ENCODE measurements at places on chromosomes 6 and 20.

GRCh38 chr6:141996823-141997222, 135.9 kb upstream of the GJE1 start:
- no peak for DNase-seq

- no peak for DNase-seq
Observed at GRCh38 chr6:160274871-160275510, 16.4 kb upstream of the SLC22A2 start.

GRCh38 chr20:55646851-55647250, 358.5 kb downstream of the CBLN4 start:
- DNase-seq = no peak

GRCh38 chr6:89050155-89050554, 30.4 kb upstream of the PNRC1 start:
- DNase-seq = no peak

DNA sequence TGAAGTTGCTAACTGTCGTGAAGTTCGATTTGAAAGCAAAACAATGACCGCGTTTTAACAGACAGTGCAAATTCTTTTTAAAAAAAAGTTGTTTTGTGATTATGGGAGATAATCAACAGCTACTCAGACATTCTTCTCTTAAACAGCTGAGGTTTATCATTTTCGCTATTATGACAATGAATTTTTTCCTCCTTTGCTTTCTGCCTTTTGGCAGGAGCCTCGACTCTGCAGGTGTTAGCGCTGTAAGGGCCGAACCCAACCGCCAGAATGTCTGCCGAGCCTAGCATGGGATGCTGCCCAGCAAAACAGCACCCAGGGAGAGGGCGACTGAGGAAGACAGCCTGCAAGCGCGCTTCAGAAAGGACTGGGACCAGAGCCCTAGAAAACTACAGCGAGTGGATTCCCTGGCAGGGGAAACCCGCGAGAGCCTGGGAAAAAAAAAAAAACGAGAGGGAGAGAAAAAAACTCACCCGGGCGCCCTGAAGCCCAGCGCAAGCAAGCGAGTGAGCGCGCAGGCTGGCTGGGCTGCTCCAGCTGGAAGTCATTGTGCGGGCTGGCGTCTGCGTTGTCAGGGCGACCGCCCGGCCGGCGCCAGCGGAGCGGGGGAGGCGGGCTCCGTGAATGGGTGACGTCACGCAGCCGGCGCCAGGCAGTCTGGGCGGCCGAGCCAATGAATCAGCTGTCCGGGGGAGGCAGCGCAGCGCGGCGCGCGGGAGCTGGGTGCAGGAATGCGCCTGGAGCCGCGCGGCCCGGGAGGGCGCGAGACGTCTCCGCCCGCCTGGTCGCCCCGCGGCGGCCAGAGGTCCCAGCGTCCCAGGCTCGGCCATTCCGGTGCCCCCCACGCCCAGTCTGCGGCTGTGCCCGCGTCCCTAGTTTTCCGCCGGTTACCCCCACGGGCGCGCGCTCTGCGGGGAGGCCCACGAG, 32.7 kb upstream of the ID4 start:
- peak; percentile 93 for DNase-seq

- no peak for DNase-seq
Observed at GRCh38 chr6:154888421-154889295, 106.5 kb upstream of the TIAM2 start.

DNA sequence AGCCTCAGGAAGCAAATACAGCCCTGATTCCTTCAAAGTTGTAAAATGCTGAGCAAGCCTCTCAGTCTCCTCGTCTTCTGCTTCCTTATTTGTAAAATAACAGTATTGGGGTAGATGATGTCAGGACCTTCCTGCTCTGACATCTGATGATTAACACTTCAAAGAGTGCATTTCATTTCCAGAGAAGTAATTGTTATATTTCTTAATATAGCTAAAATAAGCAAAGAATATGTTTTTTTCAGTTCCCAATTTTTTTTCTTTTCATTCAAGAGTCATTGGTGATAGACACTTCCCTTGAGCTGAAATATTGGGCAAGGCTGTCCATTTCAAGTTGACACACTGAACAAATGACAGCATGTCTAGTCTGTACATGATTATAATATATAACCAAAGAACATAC, 53.4 kb downstream of the SLX4IP start:
- no peak for DNase-seq

DNA sequence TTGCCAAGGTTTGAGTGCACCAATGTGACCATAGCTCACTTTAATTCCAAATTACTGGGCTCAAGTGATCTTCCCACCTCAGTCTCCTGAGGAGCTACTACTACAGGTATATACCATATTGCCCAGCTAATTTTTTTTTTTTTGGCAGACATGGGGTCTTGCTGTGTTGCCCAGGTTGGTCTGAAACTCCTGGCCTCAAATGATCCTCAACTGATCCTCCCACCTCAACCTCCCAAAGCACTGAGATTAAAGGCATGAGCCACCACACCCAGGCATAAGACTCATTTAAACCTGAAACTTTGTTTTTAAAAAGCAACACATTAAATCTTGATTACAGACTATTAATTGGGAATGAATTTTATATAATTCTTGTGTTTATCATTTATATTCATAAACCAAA, 67.7 kb downstream of the ARHGAP18 start:
- no peak for DNase-seq

DNA sequence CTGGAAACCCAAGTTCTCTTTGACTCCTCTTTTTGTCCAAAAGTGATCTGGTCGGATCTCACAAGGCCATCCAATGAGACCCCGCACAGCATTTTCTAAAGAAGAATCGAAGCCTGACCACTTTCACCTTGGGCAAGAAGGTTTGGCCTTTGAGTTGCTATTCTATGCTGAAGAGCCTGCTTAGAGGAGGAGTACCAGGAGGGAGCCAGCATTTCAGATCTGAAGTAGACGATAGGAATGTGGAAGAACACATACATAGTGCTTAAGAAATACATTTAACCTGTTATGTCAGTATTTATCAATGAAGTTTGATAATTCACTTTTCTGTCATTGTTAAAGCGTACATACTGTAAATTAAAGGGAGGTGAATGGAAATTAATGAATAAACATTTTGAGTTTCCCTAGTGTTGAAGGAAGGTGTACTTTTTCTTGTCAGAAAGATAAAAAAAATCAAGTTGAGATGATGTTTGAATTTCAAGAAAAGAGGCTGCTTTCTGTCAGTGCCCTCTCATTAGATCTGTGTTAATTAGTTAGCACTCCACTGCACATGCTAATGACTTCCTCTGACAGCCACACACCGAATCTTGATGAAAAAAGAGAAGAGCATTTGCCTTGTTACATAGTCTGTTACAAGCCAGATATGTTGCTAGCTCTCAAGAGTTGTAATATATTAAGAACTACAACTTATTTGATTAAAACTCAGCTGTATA, 10.9 kb upstream of the TDRD6 start:
- no peak for DNase-seq

GRCh38 chr6:10030942-10031537, 383.8 kb downstream of the TFAP2A start:
- no peak for DNase-seq

DNA sequence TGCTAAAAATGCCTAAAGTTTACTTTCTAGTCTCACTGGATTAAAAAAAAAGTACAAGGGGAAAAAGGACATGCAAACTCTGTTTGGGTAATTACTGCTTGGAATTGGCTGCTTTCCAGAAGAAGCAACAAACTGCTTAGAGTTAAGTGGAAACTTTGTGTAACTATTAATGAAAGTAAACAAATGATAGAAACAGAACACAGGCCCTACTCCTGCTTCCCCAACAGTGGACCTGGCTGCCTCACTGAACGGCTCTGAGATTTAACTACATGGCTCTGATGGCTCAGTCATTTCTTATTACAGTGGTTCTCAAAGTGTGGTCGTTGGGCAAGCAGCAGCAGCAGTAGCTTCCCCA, 108.5 kb downstream of the MAN1A1 start:
- no peak for DNase-seq

DNA sequence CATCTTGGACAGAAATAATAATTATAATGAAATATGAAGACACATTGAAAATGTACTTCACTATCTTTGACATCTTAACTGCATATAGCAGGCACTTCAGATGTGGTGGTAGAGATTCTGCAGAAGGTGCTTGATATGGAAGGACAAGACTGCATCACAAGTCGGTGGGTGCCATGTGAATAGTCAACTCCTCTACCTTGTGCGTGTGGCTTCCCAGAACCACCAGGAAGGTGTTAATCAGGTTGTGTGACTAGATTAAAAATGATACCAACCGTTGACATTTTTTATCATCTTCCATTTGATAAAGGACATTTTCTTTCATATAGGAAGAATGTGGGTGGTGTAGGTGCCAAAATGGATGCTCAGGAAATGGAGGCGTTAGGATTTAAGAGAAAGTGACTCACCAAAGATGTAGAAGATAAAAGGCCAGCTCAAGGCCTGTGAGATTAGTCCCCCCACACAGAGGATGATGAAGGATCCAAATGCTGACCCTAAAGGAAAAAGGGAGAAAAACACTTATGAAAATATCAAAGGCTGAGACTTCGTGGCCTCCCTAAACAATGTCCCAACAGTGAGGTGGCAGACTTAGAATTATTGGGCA, 12.3 kb downstream of the SLC17A2 start:
- DNase-seq = no peak

- no peak for DNase-seq
Observed at GRCh38 chr20:32240205-32240604, 32.5 kb downstream of the POFUT1 start.

- DNase-seq = no peak
Observed at GRCh38 chr6:68025764-68026163, 609.3 kb upstream of the ADGRB3 start.

DNA sequence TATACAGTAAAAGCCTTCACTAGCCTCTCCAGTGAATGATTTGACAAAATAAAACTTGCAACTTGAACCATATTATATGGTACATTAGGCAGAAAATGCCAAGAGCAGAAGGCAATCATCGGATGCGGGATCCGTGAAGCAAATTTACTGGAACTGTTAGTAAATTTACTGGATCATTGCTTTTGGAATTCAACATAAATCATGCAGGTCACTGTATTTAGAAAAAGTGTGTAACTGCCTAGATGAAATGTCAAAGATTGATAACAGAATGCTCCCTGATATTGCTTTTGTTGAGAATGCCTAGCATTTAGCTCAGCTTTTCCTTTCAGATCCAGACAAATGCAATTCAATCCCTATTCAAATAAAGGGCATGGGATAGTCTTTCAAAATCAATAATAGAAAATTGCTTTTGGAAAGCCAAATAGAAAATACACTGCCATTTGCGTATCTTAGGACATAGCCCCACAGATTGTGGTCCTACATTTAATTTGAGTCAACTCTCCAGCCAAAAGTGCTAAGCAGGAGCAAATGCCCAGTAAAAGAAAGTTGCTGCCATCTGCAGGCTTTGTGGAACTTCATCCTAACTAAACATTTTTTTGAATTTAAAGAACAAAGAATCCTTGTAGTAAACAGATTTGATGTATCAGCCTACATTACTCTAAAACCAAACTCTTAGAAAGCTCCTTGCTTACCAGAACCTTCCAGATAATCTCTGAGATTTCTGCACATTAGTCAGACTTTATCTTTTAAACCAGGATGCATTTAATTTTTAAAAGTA, 109.5 kb upstream of the HSF2 start:
- no peak for DNase-seq

DNA sequence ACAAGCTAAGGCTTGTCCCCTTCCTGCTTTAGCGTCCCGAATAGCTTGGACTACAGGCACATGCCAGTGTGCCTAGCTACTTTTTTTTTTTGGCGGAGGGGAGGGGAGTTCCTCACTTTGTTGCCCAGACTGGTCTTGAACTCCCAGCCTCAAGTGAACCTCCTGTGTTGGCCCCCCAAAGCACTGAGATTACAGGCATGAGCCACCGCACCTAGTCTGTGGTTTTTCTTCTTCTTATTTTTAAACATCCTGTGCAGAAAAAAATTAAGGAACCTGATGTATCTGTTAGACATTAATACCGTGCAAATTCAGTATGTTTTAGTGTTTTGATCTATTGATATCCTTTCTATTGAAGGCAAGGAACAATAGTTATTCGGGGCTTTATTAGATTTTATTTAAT, 25.7 kb downstream of the HIVEP1 start:
- no peak for DNase-seq

DNA sequence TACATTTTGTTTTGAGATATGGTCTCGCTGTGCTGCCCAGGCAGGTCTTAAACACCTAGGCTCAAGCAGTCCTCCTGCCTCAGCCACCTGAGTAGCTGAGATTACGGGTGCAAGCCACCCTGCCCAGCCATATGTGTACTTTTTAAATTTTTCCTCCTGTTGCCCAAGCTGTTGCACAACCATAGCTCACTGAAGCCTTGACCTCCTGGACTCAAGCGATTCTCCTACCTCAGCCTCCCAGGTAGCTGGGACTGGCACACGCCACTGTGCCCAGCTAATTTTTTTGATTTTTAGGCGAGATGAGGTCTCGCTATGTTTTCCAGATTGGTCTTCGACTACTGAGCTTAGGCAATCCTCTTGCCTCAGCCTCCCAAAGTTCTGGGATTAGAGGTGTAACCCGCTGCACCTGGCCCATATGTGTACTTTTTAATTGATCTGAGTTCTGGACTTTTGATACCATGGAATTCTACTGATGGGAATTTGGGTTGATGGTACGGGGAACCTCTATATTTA, 44.9 kb downstream of the ITCH start:
- DNase-seq = no peak

DNA sequence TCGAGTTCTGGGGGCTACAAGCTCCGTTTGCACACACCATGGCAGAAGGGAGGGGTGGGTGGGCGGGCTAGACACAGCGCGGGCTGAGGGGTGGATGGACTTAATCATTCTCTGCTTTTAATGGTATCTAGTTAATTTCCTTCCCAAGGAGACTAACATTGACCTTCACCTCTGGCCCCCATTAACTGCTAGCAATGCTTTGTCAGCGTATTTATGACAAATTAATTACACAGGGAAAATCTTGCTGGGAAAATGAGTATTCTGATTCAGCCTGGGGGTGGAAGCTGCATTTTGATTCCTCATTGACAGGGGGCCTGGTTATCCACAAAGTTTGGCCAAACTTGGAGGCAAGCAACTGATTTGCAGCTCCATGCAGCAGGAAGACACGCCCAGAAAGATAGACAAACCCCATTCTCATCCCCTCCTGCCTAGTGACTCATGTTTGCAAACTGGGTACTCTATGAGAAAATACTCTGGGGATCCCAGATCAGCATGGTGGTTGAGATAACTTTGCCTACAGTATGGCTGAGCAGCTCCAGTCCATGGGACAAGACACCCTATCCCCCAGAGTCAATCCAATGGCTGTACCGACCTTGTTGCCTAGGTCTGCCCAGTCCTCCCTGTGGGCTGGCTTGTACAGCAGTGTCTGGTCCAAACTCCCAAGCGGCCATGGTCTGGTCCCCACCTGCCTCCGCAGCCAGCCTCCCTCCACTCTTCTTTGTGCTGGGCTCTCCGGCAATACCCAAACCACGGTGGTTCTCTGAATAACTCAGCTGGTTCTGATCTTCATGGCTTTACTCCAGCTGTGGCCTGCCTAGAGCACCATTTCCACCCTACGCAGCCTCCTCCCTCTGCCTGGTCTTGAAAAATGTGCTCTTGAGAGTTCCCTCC, 19.7 kb downstream of the ZBP1 start:
- no peak for DNase-seq

DNA sequence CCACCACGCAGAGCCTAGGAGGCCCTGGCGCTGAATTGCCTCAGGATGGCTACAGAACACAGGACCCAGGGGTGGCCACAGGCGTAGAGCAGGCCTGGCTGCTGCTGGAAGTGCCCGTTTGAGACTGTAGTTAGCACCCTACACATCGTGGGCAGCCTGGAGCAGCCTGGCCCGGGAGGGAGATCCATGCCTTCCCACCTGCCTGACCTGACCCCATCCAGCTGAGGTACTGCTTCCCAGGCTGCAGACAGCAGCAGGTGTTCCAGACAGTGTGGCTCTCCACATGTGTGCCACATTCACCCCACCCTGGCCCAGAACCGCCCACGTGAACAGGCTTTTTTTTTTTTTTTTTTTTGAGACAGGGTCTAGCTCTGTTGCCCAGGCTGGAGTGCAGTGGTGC, 20.9 kb upstream of the MAP1LC3A start:
- DNase-seq = no peak

GRCh38 chr6:3915076-3915791, 66.1 kb downstream of the FAM50B start:
- DNase-seq = no peak

Measured in occipital lobe (tissue), 3 donors.